ENCODE measurements at places on chromosomes 3 and 15.

GRCh38 chr3:71300951-71301393, 282.6 kb downstream of the FOXP1 start:
- DNase-seq: no peak

GRCh38 chr3:128351546-128351945, 115.1 kb downstream of the DNAJB8 start:
- no peak for DNase-seq

DNA sequence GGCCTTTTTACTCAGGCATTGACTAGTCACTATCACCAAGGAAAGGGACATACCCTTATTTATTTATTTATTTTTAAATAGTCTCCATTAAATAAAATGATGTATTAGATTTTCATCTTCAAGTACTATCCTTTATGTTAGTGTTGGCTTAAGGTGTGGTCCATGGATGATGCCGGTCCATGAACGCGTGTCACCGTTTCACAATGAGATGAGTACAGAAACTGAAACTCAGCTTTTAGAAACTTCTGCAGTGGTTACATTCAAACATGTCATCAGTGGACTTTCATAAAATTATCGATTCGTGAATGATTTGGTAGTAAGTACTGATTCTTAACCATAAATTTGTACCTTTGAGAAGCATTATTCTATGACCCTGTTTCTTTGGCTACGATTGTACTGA, 166.6 kb downstream of the SATB1 start:
- DNase-seq: no peak

GRCh38 chr3:81554388-81554787, 207.1 kb downstream of the GBE1 start:
- no peak for DNase-seq

GRCh38 chr3:49535971-49536874, 18.1 kb upstream of the BSN start:
- DNase-seq: no peak

GRCh38 chr3:40661284-40661683, 136.5 kb downstream of the ZNF621 start:
- DNase-seq: no peak

GRCh38 chr3:53146319-53146891, 14.6 kb upstream of the PRKCD start:
- DNase-seq: no peak

DNA sequence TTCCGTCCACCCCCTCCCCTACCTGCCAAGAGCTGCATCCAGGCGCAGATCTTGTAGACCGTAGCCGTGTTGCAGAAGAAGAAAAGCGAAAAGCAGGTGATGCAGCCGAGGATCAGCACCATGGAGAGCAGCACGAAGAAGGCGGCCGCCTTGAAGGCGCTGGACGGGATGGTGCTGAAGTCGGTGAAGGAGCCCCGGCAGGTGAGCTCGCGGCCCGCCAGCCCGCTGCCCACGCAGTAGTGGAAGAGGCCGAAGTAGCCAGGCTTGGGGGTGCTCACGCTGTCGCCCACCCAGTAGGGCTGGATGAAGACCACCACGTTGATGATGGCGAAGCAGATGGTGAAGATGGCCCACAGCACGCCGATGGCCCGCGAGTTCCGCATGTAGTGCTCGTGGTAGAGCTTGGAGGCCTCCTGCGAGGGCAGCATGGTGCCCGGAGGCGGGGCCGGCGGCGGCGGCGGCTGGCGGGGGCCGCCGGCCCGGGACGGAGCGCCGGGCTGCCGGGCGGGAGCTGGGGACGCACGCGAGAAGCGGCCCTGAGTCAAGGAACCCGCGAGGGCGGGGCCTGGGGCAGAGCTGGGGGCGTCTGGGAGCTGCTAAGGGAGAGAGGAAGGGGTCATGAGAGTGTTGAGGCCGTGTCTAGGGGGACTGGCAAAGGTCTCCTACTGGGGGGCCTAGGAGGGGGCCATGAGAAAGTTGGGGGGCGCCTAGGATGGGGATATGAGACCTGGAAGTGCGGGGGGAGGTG, 1.2 kb downstream of the LHFPL4 start:
- DNase-seq: no peak

DNA sequence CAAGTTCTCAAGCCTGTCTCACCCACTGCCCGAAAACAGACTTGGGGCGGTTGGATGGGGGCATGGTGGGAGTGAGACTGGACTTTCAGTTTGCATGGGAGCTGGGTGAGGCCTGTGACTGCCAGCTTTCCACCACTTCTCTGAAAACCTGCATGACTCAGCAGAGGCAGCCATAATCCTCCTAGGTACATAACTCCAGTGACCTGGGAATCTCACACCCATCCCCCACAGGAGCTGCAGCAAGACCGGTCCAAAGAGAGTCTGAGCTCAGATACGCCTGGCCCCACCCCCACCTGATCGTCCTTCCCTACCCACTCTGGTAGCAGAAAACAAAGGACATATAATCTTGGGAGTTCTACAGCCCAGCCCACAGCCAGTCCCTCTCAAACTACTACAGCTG, 107.2 kb downstream of the NSMCE3 start:
- no peak for DNase-seq

- no peak for DNase-seq
Observed at GRCh38 chr3:37662785-37663184, 198.9 kb upstream of the CTDSPL start.

DNA sequence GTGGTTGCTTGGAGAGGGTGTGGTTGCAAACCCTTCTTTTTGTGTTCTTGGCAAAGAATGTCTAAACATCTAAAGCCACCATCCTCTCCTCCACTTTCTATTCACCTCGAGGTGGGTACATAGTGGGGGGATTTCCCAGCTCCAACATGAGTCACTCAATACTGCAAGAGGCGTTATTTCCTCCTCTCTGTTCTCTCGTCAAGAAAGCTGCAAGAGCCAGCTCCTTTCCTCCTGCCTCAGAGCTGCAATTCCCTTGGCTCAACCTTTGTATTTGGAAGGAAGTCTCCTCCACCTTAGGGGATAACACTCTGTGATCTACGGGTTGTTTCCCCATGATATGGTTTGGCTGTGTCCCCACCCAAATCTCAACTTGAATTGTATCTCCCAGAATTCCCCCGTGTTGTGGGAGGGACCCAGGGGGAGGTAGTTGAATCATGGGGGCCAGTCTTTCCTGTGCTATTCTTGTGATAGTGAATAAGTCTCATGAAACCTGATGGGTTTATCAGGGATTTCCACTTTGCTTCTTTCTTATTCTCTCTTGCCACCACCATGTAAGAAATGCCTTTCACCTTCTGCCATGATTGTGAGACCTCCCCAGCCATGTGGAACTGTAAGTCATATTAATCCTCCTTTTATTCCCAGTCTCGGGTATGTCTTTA, 138.4 kb downstream of the PLCL2 start:
- DNase-seq: peak; percentile 76

- no peak for DNase-seq
Observed at GRCh38 chr15:100693451-100693850, 91.1 kb downstream of the ASB7 start.

DNA sequence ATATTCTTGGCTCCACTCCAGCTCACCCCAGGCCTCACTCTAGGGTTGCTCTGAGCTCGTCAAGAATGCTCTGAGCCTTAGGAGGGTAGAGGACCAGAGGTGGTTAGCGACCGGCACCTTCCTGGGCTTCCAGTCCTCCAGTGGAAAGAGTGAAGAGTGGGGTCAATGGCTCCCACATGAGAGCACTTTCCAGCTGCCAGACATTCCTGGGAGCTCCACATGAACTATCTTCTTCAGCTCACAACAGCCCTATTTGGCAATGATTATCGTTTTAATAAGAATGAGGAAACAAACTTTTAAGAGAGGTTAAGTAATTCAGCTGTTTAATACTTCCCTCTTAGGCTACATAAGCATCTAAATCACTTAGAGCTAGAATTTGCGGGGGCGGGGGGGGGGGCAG, 139.3 kb downstream of the STT3B start:
- peak; percentile 80 for DNase-seq

DNA sequence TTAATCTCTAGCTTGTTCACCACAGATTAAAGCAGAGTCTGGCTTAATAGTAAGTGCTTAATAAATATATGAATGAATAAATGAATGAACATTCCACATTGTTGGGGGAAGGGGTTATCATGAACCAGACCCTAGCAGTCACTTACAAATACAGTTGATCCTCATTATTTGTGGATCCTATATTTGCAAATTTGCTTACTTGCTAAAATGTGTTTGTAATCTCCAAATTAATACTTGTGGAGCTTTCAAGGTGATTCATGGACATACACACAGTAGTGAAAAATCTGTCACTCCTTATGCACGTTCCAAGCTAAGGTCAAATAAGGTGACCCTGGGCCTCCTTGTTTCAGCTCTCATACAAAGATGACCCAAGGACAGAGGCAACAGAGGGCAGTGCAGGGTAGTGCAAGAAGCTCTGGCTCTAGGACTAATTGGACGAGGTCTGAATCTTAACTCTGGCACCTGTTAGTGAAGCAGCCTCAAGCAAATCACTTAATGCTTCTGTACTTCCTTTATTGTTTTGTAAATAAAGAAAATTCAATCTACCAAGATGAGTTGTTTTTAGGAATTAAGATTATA, 112.8 kb upstream of the C2CD4B start:
- DNase-seq: no peak

- DNase-seq: peak; percentile 20
Observed at GRCh38 chr3:60754617-60755016, 496.6 kb downstream of the FHIT start.

- DNase-seq: no peak
Observed at GRCh38 chr3:188239035-188239434, 85.1 kb downstream of the LPP start.

DNA sequence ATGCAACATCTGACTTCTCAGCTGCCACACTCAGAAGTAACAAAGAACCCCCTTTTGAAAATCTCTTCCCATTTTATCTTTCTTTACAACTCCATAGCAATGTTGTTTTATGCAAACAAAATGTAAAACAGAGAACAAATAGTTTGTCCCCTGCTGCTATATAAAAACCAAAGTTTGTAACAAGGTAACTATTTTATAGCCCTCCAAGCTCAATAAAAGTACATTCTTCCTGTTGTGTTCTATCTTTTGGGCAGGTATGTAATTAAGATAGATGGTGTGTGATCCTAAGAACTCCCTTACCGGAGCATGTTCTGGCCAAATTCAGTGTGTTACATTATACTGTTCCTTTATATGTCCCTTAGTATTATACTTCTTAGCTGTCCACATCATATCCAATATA, 12.6 kb upstream of the CGNL1 start:
- no peak for DNase-seq

- no peak for DNase-seq
Observed at GRCh38 chr3:132556508-132557159, 40.4 kb upstream of the ACKR4 start.

All from inflammatory macrophage treated with lipopolysaccharide for 1 hour (primary cell).